ENCODE measurements at places on chromosomes 12 and 14.

DNA sequence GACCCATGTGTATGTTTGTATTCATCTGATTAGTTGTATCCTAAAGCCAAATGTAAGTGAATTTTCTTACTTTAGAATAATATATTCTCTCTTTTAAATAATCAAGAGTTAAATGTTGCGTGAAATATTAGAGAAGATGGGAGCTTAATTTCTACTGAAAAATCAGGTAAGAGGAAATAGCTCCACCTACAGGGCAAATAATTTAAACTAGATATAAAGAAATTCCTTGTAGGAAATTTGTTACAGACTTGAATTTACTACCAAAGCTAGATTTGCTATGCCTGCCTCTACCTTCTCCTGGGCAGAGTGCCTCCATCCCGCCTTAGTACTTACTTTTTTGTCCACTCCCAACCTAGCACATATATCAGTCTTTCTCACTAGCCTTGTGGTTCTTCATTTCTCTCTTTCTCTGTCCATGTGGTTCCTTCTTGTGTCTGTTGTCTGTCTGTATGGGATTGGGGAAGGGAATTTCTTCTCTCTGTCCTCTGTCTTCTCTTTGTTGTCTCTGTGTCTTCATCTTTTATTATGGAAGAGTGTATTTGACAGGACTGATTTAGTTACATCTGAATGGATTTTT is 44.7 kb downstream of the PALS1 start:
- no peak for DNase-seq

DNA sequence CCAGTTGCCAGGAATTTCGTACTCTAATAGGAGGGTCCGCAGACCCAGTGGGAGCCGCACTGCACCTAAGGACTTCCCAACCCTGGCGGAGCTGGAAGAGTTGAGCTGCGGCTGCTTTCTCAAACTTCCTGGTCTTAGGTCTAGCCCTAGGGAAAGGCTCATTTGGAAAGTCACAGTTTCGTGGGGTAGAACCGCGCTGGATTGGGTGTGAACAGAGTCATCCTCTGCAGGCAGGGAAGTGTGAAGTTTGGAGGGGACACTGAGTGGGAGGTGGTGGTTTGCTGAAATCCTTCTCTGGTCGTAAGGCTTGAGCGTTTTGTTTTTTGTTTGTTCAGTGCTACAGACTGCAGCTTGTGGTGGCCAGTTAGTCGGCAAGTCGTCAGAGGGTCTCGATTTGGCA is 18.8 kb downstream of the PRKAB1 start:
- no peak for DNase-seq

GRCh38 chr14:65403231-65403630 is 9.3 kb upstream of the FUT8 start:
- DNase-seq = no peak

- DNase-seq = no peak
Measured at GRCh38 chr12:101441461-101442224, 33.5 kb upstream of the SPIC start.

GRCh38 chr12:13032164-13032563 is 12.0 kb upstream of the FAM234B start:
- DNase-seq = no peak

GRCh38 chr12:5097786-5098185 is 54.1 kb downstream of the KCNA5 start:
- no peak for DNase-seq

DNA sequence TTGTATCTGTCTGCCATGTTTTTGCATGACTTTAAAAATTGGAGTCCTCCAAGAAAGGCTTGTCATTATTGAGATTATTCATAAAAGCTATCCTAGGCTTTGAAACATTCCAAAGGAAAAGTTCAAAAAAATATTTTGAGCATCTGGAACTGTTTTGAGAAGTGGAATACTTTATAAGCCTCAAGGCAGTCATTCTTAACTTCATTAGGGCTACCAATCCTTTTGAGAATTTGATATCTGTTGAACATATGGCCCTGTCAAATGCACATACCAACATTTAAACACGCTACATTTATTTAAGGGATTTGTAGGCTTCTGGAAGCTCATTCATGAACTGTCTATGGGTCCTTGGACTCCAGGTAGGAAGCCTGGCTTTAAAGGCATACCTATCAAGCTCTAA is 77.0 kb downstream of the TMEM117 start:
- DNase-seq = no peak

DNA sequence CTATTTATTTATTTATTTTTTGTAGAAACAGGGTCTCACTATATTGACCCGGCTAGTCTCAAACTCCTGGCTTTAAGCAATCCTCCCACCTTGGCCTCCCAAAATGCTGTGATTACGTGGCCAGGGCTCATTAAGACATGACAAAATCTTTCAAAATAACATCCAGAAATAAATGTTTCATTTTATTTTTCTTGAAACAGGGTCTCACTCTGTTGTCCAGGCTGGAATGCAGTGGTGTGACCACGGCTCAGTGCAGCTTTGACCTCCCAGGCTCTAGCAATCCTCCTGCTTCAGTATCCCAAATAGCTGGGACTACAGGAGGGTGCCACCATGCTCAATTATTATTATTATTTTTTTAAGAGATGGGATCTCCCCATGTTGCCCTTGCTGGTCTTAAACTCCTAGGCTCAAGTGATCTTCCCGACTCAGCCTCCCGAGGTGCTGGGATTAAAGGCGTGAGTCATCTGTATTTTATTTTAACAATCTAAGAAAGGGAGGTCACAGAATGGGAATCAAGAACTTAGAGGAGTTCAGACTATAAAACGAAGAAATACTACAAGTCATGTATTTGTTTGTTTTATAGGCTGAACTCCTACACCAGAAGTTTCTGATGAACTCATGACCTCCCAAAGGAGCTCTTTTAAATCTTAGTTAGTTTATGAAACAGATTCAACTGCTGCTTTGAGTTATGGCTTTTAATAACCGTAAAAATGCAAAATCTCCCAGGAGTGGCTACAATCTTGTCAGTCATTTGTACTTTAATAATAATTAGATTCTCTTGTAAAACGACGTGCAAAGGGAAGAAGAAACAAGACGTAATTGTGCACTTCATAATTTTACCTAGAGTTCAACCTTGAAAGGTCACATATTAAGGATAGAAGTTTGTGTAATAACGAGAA is 2.1 kb upstream of the TMEM263 start:
- no peak for DNase-seq

DNA sequence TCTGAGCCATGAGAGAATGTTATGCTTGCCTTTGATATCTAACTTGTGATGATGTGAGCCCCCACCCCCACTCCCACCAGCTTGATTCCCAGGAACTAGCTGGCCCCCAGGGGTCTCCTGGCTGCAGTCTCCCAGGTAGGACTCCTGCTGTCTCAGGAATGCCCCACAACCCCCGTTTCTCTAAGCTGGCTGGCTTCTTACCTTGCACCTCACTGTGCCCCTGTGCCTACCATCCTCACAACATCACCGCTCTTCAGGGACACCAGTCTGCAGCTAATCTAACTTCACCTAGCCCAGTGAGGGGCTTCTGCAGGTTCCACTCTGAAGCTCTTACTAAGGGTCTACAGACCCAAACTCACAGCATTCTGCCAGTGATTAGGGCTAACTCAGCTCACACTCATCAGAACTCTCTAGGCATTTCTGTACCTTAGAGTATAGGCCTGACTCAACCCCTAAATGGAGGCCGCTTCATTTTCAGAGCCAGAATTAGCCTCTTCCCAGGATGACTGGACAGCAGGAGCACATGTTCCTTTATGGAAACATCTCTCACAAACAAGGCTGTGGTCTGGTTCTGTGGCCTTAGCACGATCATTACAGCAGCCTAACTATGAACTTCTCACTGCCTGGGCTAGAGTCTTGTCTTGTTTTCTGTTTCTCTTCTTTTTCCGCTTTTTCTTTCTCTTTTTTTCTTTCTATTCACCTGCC is 72.8 kb upstream of the IFNG-AS1 start:
- DNase-seq = no peak

DNA sequence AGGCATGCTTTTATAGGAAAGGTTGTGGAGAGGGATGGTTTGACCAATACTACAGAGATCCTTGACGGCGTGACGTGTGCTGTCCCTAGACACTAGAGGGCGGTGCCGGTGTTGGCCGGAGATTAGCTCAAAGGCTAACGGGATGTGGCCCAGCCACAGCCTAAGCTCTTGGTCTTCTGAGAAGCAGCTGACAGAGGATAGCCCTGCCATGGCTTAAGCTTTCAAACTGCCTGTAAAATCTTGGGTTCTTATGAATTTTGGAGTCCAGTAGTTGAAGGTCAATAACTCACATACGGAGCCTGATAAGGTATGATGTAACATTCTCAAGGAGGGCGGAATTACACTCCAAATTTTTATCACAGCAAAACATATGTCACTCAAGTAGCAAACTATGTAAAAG is 515.7 kb upstream of the ATXN7L3B start:
- no peak for DNase-seq

DNA sequence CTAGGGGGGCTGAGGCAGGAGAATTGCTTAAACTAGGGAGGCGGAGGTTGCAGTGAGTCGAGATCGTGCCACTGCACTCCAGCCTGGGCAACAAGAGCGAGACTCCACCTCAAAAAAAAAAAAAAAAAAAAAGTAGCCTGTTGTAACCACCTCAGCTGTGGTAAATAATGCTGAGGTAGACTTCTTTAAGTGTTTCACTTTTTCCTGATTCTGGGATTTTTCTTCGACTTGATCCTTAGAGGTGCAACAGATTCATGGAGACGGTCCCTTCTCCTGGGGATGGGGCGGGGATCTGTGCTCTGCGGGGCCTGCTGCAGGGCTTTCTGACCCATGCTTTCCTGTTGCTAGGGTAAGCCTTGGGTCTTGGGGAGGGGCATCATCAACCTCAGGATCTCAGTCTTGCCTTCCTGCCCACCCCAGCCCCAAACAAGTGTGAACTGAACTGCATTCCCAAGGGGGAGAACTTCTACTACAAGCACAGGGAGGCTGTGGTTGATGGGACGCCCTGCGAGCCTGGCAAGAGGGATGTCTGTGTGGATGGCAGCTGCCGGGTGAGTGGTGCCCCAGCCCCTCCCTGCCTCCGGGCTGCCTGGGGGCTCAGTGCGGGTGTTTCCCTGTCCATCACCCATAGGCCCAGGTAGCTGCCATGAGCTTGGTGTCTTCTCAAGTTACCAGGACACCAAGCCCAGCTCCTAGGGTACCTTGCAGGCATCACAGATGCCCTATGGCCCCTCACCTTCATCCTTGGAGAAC is 12.4 kb downstream of the PAPLN start:
- DNase-seq = no peak

- DNase-seq = no peak
Measured at GRCh38 chr14:68643673-68644072, 149.2 kb downstream of the ZFP36L1 start.

GRCh38 chr14:101844219-101844618 is 82.7 kb downstream of the PPP2R5C start:
- DNase-seq = no peak

- DNase-seq = no peak
Measured at GRCh38 chr14:26175658-26176057, 422.2 kb downstream of the NOVA1 start.

GRCh38 chr12:116009805-116010204 is 267.7 kb downstream of the MED13L start:
- no peak for DNase-seq

DNA sequence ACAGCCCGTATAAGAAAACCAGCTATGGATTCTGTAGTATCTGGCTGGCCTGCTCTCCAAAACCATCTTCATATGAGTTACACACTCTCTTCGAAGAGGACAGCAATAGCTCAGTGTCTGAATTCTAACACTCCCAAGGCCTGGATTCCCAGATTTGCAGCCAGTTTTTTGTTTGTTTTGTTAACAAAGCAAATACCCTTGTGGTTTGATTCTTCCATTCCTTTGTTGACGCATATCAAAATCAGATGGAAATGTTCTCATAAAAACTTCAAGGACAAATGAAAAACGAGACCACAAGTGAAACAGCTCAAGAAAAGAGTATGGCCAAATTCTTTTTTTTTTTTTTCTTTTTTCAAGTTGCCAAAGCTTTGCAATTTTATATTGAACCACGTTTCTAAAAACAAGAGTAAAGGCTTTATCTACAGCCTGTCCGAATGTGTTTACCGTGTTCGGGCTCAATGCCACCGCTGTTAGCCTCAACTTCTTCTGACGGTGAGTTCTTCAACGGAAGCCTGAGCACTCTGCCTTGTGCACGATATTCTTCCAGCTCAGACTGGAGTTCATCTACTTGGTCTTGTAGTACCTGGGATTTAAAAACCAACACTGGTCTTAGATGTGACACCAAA is 67.5 kb downstream of the NIN start:
- no peak for DNase-seq

DNA sequence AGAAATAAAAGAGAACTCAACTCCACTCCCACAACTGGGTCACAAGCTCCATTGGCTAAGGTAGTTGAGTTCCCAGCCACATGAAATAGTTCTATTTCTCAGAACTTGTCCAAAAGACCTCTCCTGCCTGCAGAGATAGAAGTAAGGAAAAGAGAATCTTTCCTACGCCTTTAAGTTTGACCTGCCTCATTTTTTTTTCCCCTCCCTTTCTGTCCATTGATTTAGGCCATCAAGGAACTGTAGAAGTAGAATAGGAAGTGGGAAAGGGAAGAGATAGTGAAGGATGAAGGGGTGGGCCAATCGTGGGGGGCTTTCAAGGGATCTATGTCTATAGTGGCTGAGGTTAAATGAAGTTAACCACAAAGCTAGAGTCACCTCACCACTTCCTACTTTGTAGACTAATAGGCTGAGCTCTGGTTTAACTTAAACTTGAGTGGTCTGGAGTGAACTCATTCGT is 13.9 kb upstream of the NUDT4 start:
- DNase-seq = no peak

- DNase-seq = no peak
Measured at GRCh38 chr12:13258197-13258596, 61.7 kb downstream of the EMP1 start.

GRCh38 chr12:131861261-131862083 is 33.0 kb upstream of the ULK1 start:
- no peak for DNase-seq

GRCh38 chr12:30930641-30931040 is 4.1 kb downstream of the TSPAN11 start:
- DNase-seq = no peak

DNA sequence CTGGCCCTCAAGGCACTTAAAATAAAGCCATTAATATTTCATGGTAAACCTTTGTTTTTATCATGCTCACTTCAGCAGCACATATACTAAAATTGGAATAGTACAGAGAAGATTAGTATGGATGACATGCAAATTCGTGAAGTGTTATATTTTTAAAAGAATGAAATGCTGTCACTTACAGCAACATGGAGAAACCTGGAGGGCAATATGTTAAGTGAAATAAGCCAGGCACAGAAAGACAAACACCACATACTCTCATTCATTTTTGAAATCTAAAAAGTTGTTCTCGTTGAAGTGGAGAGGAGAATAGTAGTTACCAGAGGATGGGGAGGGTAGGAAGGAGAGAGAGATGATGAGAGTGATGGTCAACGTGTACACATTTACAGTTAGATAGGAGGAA is 45.4 kb upstream of the ATP2B1 start:
- no peak for DNase-seq
